ENCODE measurements at places on chromosomes 5 and 9.

DNA sequence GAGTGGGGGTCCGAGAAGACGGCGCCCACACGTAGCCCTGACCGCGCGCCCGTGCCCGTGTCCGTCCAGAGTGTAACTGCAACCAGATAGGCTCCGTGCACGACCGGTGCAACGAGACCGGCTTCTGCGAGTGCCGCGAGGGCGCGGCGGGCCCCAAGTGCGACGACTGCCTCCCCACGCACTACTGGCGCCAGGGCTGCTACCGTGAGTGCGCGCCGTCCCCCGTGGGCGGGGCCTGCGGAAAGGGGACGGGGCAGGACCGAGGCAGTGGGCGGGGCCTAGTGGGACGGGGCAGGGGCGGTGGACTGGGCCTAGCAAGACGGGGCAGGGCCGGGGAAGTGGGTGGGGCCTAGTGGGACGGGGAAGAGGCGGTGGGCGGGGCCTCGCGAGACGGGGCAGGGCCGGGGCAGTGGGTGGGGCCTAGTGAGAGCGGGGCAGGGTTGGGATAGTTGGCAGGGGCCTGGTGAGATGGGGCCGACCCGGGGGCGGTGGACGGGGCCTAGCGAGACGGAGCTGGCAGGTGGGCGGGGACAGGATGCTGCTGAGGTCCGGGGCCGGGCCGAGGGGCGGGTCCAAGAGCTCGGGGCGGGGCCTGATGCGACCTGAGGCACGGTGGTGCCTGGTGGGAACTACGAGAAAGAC, 79.1 kb downstream of the NTNG2 start:
- DNase-seq, result peak; percentile 94

- DNase-seq, result no peak
Measured at GRCh38 chr5:41182666-41183065, 30.7 kb downstream of the C6 start.

GRCh38 chr5:78974011-78974410, 11.1 kb downstream of the ARSB start:
- DNase-seq, result peak; percentile 62

GRCh38 chr5:144162686-144163085, 7.8 kb downstream of the YIPF5 start:
- no peak for DNase-seq

GRCh38 chr9:18971404-18971803, 61.6 kb downstream of the SAXO1 start:
- no peak for DNase-seq

DNA sequence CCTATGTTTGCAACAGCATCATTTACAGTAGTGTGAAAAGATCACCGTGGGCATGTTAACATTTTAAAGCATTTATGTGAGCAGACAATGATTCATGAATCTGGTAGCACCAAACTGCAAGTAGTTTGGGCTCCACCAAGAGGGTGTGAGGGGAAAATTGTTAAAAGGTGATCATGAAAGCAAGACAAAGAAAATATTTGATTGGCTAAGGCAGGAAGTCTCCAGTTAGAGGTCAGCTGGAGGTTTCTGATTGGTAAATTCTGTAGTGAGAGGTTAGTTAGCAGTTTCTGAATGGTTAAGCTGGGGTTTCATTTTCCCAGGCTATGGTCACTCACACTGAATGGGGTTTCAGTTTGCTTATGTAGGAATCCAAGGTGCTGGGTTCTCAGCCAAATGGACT, 13.5 kb upstream of the DRD1 start:
- no peak for DNase-seq
